ENCODE measurements at places on chromosomes 11 and 22.

GRCh38 chr22:49792107-49792506 lies 35.6 kb downstream of the BRD1 start:
- DNase-seq = no peak

DNA sequence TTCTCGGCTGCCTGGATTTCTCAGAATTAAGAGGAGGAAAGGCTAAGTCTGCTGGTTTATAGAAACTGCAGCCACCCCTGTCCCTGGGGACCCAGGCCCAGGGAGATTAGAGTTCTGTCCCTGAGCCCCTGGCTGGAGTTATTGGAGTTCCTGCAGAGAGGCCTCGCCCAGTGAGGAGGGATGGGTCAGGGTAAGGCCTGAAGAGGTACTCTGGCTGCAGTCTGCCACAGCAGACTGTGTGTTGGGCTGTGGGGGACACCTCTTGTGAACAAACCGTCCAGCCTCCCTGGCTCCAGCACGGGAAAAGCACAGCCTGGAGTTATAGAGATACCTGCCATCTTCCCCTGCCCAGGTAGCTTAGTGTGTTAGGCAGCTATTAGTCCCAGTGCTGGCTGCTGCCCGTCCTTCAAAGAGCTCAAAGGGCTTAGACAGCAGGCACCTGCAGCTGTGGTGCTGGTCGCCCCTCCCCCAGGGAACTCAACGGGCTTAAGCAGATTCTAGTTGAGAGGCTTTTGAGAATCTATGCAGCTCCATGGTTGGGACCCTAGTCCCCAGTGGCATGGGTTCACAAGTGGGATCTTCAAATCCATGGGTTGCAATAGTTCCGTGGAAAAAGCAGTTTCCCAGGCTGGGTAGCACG lies 36.6 kb upstream of the MUC15 start:
- DNase-seq = no peak

DNA sequence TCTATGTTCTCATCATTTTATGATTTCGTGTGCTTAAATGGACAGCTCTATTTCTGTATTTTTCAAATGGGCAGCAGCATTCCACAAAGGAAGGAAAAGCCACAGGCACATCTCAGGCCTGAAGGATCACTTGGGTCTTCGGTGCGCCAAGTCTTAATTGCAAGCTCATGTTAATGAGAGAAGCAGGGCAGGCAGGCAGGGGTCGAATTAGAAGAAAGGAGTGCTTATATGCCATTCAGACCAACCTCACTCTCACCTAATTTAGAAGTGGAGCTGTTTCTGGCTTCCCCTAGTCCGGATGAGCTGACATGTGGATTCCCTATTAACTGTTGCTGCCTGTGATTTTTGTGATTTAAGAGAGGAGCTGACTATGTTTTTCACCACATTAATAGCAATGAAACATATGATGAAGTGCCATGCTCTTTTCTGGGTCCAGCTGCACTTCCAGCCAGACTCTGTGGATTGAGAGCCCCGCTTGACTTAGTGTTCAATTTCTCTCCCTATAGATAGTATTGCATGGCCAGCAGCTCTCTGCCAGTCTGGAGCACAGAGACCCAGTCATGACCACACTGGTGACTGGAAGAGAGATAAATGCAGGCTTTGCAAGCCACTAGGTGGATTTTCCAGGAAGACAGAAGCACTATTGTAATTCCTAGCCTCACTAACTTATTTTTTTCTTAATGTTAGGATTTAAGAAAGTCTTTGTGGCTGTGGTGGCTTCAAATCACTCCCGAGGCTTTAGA lies 373.9 kb upstream of the FAT3 start:
- no peak for DNase-seq

DNA sequence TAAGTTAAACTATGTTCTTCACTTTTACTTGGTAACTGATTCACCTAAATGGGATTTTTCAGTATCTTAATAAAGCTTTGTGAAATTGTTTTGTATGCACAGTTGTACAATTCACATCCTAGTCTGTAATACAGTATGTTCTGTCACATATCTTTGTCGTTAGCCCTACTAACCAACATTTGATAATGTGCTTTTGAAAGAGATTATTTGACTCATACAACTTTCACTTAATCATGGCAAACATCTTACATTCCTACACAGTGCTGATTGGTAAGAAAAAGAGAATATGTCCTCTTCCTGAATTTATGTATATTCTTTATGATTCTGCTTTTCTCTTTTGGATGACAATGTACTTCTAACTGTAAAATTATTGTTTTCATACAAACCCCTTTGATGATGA lies 234.5 kb downstream of the METTL15 start:
- DNase-seq = no peak

DNA sequence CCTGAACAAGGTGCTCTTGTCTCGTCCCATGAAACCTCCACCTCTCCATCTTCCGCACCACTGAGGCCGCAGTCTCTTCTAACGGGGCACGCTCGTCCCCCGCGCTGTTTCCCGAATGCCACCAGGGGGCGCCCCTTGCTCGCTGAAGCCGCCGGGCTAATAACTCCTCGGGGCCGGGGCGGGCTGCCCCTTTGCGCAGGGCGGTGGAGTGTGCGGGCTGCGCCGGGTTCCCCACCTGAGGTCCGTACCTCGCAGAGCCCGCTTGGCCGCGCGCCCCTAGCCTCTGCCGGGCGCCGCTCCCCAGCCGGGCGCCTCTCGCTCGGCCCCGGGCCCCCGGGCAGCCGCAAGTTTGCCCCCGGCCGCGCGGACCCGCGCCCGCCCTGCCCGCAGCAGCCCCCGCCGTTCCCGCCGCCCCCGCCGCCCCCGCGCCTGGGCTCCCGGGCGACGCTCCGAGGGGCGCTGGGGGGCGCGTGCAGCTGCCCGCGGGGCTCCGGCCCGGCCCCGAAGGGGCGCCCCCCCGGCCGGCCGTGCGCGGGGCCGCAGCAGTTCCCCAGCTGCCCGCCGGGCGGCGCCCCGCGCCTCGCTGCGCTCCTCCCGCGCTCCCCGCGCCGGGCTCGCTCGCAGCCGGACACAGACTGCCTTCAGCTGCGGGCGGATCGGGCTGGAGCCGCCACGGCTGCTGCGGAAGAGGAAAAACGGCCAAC lies at the start of gene GRIK4:
GRIK4 (plus strand) TSS at position 633 of the 704 bp plus-strand sequence. CDS start 148,571 bp downstream, outside the sequence.
- peak; percentile 69 for DNase-seq

GRCh38 chr11:72245263-72245816 lies 1.4 kb upstream of the PHOX2A start:
- no peak for DNase-seq

- DNase-seq = no peak
Observed at GRCh38 chr11:94134651-94135512, 6.2 kb downstream of the PANX1 start.

GRCh38 chr11:13341026-13341425 lies 63.4 kb downstream of the BMAL1 start:
- DNase-seq = no peak

DNA sequence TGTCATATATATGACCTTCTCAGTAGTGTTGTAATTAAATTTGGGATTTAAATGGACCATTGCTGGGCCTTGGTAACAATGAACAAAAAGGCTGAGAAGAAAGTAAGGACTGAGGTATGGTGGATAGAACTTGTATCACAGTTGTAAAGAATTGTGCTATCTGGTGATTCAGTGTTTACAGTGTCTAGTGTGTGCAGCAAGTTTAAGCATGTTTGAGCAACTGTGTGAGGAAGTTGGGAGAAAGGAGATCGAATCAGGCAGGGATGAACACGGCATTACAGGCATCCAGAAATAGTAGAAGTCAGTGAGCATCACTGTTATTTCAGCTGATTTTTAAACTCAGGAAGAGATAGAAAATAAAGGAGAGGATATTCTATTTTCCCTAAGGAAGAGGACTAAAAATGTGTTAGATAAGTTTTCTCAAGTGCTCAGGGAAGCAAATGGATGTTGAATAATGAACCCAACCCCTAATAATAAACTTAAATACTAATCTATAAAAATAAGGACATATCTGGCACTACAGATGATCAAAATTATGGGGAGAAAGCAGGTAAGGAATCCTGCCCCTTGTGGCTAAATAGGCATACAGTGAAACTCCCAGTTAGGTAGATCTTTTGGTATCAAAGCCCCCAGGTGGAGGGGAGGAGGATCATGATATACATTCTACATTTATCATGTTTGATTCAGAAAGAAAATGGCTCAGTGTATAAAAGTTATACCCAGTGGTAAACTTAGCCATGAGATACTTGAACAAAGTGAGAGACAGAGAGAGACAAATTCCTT lies 361.0 kb upstream of the ANO3 start:
- DNase-seq = no peak

DNA sequence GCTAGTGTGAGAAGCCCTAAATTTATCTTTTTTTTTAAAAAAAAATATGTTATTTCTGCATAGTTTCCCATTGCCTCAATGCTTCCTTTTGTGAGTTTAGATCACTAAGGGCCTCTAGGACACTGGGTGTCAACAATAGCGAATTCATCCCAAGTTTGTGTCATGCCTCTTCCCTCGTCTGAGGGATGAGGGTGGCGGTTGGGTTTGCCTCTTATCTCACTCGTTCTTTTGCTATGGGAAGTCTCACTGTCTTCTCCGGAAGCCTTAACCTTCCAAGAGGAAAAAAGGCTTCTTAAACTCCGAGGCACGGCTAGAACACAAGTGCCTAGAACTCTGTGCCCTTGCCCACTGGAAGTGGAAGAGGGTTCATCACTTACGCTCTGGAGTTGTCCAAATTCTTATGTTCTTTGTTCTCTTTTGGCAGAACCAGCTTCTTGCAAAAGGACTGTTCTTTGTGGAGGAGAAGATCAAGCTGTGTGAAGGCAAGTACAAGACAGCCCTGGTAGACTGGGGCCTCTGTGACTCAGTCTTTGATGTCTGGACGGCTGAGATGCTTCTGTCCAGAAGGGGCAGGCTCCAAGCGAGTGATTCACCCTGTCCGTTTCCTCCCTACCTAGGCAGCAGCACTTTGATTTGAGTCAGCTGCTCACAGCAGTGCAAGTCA lies 78.5 kb downstream of the TRAF6 start:
- no peak for DNase-seq

DNA sequence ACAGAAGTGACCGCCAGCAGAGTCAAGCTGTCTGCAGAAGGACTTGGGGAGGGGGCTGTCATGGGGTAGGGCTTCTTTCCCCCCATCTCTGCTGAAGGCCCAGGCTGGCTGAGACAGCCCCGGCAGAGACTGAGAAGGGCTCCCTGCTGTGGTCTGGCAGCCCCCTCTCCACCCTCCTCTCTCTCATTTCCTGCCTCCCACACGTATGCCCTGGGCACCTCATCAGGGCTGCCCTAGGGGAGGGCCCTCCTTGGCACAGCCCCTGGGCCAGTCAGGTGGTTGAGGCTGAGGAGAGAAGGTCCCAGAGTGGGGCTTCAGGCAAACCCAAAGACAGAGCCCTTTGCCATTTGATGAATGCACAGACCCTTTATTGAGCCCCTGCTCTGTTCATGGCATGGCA lies 3.6 kb downstream of the RASD2 start:
- DNase-seq = no peak

DNA sequence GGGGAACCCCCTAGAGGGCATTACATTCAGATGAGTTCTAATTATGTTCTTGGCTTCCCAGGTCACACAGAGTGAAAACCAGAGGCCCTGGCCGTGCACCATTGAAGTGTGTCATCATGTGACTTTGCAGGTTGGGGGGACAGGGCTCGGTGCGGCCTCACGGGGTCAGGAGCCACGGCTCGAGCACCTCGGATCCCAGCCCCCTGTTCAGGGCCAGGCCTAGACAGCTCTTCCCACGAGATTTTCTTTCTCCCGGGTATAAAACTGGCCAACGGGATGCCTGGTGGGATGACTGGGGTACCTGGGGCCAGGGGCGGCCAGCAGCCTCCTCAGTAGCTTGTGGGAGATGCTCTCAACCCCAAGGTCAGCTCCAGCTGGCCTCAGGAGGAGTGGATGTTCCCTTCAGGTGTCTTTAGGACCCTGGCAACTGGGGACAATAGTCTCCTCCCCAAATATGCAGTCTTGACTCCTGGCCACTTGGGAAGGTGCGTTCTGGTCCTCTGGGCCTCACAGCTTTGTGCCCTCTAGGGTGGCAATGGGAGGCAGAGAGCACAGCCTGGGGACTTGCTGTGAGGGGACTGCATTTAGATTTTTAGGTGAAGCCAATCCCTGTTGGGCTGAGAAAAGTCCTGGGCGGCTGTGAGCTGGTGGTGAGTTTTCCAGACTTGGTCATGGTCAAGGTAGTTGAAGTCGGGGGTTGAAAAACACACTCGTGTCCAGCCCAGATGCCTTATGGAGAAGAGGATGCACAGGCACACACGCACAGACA lies 95.6 kb downstream of the KCNQ1 start:
- no peak for DNase-seq

DNA sequence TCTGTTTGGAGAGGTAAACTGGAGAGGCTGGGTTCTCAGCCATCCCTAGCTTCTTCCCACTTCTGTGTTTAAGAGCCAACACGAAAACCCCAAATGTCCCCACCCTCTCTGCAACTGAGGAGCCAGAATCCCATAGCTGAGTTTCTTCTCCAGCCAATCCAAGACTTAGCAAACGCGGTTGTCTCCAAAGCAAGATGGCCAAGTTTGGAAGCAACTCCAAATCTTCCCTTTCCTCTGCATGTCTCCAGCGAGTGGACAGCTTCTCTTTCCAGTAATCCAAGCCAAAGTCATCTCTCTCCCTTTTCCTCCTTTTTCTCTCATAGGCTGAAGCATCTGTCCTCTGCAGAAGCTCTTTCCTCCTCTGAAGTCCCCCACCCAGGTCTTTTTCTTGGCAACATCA lies 539.2 kb downstream of the MIAT start:
- no peak for DNase-seq

GRCh38 chr11:107625685-107625989 lies 34.7 kb downstream of the ELMOD1 start:
- DNase-seq = no peak

DNA sequence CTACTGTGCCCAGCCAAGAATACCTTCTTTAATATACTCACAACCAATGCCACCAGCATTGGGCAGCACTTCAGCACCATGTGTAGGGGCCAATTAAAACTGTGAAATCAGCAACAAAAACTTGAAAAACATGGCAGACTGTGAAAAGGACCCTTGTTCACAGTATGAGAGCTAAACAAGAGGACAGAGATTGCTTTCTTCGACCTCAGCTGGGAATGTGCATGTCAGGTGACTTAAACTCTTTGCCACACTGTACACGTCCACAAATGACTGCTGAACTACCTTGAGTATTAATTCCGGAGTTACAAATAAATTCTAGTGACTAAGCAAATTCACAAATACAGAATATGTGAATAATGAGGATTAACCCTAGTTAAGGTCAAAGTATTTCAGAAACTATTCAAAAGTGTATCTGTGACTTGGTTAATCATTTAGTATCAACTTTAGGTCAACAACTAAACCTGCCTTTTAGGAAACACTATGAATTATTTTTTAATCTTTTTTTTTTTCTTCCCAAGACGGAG lies 33.0 kb downstream of the DDX6 start:
- no peak for DNase-seq

DNA sequence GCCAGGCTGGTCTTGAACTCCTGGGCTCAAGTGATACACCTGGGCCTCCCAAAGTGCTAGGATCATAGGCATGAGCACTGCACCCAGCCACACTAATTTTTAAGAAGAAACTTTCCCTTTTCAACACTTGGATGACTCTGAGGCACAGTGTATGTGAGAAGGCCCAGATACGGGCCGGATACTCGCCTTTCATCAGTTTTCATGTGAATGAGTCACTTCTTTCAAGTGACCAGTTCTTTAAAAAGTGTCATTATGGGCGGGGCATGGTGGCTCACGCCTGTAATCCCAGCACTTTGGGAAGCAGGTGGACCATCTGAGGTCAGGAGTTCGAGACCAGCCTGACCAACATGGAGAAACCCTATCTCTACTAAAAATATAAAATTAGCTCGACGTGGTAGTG lies 120.8 kb downstream of the CTTN start:
- DNase-seq = no peak
